ENCODE measurements at places on chromosomes 12 and 14.

- DNase-seq, result no peak
Observed at GRCh38 chr12:99005601-99006000, 360.5 kb downstream of the APAF1 start.

- DNase-seq, result no peak
Observed at GRCh38 chr14:58332561-58332960, 34.2 kb downstream of the ARID4A start.

- DNase-seq, result no peak
Observed at GRCh38 chr14:75234173-75235115, 44.2 kb upstream of the FOS start.

GRCh38 chr12:130438711-130439110 lies 101.0 kb downstream of the PIWIL1 start:
- DNase-seq, result no peak

- peak; percentile 78 for DNase-seq
Observed at GRCh38 chr14:92748259-92749016, at the start of gene LGMN. TSS of gene LGMN (minus strand) at chr14:92748627. CDS start at chr14:92732786, 15,841 bp downstream.

- DNase-seq, result no peak
Observed at GRCh38 chr14:51620056-51620455, 31.7 kb upstream of the FRMD6 start.

DNA sequence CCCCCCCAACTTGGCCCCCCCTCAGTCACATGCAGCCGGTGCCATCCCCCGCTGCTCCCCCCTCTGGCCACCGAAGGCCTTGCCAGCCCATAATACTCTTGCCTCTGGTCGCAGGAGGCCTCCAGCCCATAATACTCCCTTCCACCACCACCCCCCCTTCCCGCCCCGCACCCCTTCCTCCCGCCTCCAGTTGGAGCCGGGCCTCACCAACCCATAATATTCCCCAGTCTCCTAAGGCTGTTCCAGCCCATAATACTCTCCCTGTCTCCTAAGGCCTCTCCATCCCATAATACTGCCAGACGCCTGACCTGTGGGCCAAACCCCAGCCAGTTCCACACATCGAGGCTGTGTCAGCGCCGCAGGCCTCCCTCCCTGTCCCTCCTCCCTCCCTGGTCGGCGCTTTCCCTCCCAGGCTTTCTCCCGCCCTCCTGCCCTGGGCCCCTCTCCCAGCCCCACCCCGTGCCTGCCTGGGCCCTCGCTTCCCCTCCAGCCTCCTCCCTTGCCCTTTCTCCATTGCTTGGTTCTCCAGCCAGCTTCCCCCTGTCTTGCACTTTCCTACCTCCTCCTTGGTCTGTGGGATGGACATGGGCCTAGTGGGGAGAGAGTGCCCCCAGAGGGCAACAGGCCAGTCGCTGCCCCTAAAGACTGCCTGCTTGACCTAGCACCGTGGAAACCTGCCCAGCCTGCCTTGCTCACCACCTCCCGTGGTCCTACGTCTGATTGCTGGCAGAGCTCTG lies 6.8 kb upstream of the CHD4 start:
- DNase-seq, result peak; percentile 12

- DNase-seq, result no peak
Observed at GRCh38 chr14:76584271-76584702, 177.0 kb upstream of the VASH1 start.

DNA sequence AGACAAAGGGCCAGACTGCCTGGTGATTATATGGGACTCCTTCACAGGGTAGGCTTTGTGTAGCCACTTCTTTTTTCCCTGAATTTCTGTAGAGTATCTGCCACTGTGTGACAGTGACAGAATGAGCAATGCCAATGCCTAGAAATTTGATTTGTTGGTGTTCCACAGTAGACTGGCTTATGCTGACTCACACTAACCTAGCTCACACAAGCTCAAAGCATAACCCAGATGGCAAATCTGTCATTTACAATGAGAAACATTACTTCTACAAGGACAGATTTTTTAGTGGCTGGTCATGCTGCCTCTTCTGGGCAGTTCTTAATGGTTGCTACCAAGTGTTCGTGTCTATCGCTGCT lies 15.9 kb downstream of the CFAP251 start:
- no peak for DNase-seq

GRCh38 chr14:58736606-58737005 lies 98.8 kb downstream of the DACT1 start:
- no peak for DNase-seq

DNA sequence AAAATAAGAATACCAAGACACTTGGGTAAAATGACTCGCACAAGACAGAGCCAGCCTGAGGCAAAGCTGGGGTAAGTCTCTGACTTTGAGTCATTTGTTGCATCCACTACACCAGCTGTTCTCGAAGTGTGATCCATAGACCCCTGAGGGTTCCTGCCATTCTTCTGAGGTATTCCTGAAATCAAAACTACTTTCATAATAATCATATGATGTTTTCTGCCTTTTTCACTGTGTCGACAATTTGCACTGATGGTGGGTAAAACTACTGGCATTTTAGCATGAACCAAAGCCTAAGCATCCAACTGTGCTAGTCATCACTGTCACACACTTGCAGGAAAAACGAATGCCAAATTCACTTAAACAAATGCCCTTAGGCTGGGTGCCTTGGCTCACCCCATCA lies 135.5 kb upstream of the FUT8 start:
- DNase-seq, result no peak

DNA sequence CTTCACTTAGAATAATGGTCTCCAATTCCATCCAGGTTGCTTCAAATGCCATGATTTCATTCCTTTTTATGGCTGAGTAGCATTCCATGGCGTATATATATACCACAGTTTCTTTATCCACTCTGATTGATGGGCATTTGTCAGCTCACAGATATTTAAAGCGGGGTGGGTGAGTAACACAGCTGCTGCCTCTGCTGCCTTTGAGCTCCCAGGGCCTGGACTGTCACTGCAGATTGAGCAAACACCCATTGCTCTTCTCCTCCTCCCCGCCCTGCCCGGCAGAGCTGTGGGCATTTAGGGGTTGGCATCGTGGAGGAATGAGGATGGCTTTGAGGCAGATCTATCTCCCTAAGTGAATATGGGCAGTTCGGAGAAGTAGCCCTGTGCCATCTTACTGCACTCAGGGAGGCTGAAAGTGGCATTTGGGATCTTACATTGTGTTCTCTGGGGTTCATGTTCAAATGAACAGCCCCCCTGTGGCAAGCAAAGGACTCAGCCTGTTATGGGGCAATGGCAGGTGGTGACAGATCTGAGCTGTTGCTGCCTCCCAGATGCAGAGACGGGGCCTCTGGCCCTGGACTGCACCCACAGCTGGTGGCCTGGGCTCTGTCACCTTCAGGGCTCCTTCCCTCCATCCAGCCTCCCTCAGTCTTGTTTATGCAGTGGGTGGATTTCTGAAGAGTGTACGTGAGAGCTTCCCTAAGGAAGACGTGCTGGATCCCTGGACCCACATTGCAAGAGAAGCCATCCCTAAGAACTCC lies 4.9 kb downstream of the RFLNA start:
- no peak for DNase-seq

DNA sequence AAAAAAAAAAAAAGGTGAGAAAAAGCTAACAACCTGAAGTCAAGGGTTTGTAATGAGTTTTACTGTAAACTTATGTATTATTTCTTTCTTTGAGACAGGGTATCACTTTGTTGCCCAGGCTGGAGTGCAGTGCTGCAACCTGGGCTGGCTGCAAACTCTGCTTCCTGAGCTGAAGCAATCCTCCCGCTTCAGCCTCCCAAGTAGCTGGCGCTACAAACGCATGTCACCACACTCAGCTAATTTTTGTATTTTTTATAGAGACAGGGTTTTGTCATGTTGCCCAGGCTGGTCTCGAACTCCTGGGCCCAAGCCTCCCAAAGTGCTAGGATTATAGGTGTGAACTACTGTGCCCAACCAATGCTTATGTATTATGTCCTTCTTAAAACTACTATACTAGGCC lies 9.2 kb downstream of the ATF7 start:
- no peak for DNase-seq

GRCh38 chr12:25376407-25376806 lies 125.7 kb upstream of the KRAS start:
- no peak for DNase-seq

DNA sequence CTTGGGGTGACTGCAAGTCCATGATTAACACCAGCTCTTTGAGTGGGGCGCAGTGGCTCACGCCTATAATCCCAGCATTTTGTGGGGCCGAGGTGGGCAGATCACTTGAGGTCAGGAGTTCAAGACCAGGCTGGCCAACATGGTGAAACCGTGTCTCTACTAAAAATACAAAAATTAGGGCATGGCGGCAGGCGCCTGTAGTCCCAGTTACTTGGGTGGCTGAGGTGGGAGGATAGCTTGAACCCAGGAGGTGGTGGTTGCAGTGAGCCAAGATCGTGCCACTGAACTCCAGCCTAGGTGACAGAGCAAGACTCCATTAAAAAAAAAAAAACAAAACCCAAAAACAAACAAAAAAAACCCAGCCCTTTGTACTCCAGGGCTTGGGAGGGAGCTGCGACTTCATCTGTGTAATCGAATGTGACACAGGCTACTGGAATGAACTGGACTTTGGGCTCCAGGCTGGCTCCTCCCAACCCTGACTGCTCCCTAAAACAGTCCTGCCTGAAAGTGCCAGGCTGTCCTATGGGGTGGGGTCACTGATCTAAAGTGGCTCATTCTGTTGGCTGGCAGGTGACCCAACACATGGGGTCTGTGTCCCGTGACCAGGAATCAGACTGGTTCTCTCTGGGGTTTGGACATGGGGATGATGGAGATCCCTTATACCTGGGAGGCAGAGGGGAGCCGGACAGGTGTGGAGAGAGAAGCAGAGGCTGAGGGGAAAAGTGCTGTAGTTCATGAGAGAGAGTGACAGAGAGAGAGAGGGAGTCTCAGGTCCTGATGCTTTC lies 9.3 kb upstream of the C12orf43 start:
- no peak for DNase-seq

DNA sequence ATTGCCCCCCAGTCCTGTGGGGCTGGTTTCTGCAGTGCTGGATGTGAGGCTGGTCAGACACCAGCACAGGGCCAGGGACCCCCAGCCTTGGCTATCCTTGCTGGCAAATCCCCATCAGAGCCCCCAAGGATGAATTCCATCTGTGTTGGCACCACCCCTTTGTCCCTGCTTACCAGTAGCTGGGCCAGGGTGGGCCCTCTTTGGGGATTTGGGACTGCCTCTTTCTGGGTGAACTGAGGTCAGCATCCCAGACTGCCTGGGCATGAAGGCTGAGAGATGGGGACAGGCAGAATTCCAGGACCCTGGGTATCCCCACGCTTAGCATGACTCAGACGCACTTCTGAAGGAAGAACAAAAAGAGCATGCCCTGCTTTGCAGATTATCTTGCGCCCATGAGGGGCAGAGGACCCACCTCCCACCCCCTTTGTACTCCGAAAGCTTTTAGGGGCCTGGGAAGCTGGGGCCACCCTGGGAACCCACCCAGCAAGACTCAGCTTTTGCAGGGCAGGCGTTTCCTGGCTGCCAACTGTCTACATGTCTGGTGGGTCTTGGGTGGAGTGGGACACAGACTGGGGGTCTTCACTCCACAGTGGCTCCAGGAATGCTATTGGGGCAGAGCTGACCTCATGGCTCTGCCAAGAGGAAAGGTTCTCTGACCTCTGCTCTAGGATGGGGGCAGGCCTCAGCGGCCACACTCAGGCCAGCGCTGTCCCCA lies 26.8 kb downstream of the RFLNA start:
- no peak for DNase-seq

DNA sequence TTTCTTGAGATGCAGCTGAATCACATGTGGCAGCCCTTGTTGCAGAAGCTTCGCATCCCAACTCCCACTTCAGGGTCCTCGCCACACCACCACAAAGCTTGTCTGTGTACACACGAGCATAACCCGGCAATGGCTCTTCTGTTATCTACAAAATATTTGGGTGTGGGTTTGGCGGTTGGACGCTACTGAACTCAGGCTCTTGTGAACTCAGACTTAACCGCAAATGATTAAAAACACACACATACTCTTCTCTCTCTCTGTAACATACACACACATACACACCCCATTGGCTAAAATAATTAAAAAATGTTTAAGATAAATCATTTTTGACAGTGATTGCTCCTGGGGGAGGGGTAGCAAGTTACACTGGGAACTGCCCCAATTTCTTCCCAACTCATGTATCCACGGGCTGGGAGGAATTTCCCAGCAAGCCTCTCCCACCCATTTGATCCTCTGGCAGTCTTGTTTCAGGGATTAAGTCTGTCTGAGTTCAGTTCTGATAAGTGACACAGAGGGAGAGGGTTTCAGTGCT lies 63.7 kb upstream of the MANSC4 start:
- no peak for DNase-seq

DNA sequence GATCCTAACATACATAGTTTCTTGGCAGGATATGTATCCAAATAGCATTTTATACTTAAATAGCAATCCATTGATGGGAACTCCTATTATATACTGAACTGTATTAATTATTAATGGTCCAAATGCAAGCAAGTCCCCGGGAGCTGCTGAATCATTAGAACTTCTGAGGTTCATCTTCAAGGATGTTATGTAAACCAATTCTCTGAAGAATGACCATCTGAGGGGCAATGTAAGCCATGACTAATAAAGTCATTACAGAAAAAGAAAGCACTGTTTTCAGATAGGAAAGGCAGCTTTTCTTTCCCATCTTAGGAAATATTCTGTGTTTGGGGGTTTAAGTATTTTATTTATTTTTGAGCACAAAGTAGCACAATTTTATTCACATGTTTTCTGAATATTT lies 166.1 kb upstream of the SLC16A7 start:
- no peak for DNase-seq

GRCh38 chr14:104201063-104201462 lies 62.7 kb downstream of the KIF26A start:
- no peak for DNase-seq

DNA sequence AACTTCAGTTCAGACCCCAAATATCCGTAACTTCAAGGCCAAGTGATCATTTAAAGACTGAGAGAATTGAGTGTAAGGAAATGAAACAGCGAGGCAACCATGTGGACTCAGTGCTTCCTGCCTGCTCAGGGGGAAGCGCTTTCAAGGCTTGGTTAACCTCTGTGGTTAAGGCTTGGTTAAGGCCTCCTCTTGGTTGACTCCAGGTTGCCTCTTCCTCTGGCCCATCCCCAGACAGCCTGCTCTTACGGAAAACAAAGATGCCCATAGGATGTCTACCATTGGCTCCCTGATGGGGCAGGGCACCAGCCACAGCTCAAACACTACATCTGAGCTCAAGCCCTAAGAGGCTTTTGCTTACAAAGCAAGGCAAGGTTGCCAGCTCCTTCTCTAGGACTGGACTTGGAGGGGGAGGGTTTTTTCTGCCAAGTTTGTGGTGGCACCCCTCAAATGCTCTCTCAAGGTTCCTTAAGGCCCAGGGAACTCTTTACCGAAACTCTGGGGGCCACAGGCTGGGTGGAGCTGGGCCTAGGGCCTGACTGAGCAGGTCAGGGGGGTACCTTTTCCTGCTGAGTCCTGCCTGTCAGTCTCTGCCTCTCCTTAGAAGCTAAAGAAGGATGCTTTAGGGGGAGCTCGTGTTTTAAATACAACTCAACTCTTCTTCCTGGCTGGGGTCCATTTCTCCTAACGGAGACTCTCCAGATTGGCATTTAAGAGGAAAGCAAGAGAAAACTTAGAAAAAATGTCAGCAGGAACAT lies 13.7 kb downstream of the COL2A1 start:
- peak; percentile 19 for DNase-seq

DNA sequence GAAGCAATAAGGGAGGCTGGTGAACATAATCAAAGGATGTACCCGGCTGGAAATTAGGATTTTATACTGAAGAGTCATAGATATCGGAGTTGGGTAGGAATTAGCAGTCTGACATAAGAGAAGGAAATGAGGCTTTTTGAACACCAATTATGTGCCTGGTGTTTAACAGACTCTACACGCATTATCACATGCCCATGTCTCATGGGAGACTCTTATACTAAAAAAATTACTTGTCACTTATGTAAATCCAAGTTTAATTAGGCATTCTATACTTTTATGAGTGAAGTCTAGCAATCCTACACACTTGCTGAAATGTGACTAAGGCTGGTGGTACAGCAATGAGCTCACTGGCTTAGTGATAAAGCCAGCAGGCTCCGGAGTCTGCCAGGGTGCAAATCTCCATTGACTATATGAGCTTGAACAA lies 93.5 kb downstream of the NUAK1 start:
- no peak for DNase-seq

All from stimulated activated naive CD4-positive, alpha-beta T cell treated with Interleukin-2 at 50 U/mL for 16 hours (primary cell).